Effector memory CD8-positive, alpha-beta T cell (primary cell): ENCODE measurements at places on chromosomes 16 and 17.

GRCh38 chr16:67667453-67667816, 821 bp downstream of the C16orf86 start:
- DNase-seq: no peak

DNA sequence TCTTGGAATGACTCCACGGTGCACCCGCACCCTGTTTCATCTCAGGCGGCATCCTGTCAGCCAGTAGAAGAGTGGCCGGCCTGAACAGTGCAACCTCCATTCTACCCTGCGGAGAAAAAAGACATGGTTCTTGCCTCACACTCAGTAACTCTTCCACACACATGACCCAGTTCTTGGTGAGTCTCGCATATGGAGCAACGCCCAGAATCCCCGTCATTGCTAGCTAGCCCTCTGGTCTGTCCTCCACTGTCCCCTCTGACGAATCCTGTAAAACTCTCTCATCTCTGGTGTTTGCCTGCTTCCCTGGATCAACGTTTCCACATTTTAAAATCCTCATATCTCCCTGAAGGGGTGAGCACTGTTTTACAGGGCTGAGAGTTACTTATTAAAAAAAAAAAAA, 4.2 kb upstream of the RDM1 start:
- DNase-seq: no peak

- no peak for DNase-seq
Measured at GRCh38 chr17:72240333-72240732, 119.5 kb downstream of the SOX9 start.

- no peak for DNase-seq
Measured at GRCh38 chr16:63841271-63841670, 1280.6 kb downstream of the CDH11 start.

DNA sequence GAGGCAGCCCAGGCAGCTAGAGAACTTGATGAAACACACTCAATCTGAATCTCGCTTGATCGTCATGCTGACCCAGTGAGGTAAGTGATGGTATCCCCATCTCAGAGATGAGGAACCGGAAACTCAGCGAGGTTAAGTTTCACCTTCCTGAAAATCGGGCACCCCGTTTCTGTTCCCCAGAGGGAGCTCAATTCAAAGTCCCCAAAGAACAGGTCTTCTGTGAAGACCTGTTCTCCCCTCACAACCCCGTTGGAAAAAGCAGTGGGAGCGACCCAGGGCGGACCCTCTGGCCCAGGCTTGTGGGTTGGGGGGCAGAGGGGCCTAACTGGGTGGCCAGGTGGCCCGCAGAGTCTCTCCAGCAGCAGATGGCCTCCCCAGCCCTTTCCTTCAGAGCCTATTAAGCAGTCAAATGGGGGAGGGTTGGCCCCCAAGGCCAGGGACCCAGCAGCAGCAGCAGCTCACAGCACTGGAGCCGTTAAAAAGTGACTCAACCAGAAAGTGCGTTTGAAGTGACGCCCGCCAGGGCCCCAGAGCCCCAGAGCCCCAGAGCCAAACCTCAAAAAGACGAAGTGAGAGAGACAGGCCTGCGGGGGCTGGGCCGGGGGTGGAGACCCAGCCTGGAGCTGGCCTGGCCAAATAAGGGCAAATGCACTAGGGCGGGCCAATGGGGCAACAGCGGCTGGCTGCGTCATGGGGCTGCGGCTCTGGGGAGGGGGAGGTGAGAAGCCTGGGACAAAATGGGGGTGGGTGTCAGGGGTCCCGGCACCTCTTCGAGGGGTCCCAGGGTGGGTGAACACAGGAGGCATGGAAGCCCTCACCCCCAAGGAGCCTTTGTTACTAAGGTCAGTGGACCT, 9.2 kb upstream of the TSPOAP1 start:
- peak; percentile 87 for DNase-seq

DNA sequence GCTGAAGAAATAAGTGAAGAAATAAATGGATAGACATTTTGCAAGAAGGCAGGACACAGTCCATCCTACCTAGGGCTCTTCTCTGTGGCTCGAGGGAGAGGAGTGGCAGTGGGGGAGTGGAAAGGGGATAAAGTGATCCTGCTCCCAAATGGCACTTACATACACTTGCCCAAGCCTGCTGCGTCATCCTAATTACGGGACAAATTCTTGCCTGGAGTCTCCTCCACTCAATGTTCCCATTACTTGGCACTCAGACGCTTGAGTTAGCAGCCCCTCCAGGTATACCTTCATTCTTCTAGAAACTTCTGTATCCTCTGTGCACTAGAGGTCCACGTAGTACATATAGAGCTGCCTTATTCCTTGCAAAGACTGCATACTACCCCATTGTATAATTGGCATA, 15.7 kb upstream of the MAP3K14 start:
- no peak for DNase-seq

DNA sequence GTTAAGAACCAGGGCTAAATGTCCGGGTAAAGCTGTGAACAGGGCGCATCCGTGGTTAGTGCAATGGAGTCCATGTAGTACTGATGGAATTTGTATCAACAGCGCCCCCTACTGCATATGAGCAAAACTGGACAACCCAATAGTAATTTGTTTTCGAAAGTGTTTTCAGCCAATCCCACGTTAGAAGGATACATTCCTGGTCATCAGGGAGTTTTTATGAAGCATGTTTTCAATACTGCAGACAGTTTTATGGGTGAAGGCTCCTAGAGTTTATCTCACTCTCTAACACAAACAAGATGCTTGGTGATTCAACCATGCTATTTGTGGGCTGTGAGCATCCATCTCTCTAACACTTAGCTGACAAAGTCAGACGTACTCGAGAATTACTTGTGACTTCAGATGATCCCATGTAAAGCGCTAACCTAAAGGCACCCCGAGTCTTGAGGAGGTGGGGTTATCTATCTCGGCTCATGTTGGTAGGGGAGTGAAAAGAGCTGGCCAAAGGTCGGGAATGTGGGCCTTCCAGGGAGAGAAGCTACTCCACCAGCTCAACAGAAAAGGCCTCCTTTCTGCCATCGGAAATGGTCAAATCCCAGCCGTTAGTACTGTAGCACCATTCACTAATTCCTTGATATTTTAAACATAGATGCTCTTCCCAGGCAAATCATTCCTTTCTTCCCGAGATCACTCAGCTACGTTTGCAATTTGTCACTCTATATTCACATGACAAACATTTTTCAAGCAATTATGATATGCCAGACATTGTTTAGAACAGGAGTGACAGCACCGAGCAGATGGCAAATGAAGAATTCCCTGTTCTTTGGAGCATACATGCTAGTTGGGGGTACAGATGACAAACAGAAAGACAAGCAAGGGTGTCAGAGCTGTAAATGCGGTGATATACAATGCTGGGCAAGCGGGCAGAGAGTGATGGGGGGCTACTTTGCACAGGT, 46.9 kb upstream of the HNF1B start:
- DNase-seq: peak; percentile 36

DNA sequence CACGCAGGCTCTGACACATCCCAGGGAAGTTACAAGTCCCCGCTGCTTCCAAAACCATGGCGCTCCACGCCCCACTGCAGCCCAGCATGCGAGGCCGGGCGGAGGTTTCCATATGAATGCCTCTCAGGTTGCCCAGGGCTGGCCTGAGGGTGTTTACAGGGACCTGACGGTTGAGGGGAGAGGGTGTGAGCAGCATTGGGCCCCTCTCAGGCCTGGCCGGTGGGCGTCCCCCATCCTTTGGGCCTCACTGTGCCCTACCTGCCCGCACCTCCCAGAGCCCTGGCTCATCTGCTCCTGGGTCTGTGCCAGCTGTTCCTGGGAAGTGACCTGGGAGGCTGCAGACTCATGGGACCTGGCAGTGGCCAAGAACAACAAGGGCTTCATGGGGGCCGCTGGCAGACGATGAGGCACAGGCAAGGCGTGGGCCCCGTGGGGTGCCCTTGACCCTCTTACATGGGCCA, 173.5 kb downstream of the C16orf95 start:
- DNase-seq: no peak

GRCh38 chr16:58584831-58585505, 44.7 kb downstream of the CNOT1 start:
- no peak for DNase-seq

DNA sequence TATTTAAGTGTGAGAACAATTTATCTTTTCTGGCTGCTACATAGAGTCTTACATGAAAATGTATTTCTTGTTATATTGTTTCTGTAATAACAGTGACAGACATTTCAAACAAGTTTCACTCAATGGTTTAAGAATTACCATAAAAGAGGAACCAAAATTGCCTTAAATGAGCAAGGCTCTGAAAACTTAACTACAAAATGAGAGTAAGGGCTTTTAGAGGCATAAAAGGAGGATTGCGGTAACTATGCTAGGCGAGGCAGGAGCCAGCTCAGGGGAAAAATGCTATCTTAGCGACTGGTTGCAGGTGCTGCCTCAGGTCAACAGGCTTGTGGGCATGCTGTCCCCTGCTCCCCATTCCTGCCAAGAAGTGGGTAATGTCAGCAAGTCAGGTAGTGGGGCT, 81.7 kb upstream of the MSI2 start:
- DNase-seq: no peak

DNA sequence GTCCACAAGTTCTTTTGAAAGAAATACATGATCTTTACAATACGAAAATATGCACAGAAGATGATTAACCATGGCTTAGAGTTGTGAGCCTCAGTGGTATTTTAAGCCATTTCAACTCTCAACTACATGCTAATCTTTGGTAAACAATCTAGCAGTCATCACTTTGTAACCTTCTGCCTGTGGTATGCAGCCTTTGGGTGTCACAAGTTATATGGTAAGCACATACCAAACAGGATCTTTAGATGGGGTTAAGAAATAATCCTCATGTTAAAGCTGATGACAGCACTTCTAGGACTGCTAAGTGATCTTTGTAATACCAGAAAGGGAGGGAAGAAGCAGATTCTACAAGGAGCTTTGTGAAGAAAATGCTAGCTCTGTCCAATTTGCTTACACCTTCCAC, 74.3 kb downstream of the CA4 start:
- no peak for DNase-seq

DNA sequence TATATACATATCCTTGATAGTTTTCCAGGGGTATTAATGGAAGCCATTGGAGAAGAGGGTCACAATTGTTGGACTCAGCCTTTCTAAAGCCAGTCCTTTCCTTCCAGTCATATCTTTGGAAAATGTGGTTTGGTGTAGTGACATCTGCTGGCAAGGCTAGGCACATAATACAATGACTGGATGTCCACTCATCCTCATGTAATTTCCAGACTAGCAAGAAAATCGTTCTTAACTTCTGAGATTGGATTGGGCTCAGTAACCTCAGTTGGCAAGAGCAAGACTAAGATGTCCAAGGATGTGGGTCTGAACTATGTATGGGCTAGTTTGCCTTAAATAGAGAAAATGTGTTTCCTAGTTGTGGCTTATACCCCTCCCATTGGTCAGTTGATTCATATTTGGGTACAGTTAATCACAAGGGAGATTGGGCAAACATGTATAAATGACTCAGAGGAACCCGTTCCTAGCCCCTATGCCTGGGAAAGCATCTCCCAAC, 8.7 kb upstream of the KAT7 start:
- DNase-seq: no peak

DNA sequence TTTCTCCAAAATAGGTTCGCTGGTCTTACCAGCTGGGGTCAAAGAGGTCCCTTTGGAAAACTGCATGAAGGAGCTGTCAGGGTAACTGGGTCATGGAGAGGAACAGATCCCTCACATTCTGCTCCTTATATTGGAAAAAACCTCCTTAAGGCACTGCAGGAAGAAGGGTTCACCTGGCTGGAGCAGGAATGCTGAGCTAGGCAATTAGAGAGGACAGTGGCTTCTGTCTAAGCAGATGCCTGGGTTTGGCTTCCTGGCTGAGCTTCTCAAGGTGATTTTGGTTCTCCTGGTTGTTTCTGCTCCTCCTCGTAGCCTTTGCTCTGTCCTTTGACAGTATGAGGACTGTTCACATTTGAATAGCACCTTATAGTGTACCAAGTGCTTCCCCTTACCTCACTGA, 19.6 kb downstream of the ITGB3 start:
- no peak for DNase-seq

DNA sequence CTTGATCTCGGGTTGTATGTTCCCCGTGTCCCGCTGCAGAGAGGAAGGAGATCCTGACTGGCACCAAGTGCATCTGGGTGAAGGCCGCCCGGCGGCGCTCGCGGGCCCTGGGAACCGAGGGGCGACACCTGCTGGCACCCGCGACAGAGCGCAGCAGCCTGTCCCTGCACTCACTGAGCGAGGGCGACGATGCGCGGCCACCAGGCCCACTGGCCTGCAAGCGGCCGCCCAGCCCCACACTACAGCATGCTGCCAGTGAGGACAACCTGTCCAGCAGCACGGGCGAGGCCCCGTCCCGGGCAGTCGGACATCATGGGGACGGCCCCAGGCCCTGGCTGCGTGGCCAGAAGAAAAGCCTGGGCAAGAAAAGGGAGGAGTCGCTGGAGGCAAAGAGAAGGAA, 7.5 kb downstream of the BTBD17 start:
- peak; percentile 52 for DNase-seq

DNA sequence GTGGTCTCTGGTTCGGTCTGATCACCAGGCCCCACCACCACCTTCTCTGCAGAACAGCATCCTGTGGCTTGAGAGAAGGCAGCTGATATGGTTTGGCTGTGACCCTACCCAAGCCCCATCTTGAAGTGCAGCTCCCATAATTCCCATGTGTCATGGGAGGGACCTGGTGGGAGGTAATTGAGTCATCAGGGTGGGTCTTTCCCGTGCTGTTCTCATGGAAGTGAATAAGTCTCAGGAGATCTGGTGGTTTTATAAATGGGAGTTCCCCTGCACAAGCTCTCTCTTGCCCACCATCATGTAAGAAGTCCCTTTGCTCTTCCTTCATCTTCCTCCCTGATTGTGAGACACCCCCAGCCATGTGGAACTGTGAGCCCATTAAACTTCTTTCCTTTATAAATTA, 352.3 kb upstream of the CDH5 start:
- DNase-seq: no peak

DNA sequence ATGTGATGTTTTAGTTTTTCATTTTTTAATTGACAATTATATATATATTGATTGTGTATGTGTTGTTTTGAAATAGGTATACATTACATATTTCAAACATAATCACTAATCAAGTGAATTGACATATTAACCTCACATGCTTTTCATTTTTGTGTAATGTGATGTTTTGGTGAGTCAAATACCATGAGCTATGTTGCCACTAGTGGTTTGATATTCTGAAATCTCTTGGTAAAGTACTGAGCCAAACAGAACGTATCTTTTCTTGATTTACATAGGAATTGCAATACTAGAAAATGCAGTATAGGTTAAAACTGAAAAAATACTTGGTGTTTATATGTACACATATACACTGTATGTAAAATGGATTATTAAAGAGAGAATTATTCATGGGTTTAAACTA, 65.2 kb upstream of the SIAH1 start:
- no peak for DNase-seq

DNA sequence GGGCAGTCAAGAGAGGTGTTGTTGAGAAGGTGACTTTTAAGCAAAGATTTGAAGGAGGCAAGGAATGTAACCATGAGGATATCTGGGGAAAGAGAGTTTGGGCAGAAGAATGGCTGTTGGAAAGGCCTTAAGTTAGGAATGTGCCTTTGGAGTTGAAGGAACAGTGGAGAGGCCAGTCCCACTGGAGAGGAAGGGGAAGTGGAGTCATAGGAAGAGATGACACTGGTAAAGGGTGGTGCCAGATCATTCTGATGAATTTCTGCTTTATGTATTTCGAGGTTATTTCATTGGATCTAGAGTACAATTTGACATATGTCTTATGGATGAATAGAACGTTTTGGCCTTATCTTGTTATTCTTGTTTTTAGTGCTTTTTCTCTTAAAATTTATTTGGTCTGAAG, 93.5 kb downstream of the WWP2 start:
- DNase-seq: no peak

GRCh38 chr17:27579897-27580321, 51.1 kb upstream of the LGALS9 start:
- no peak for DNase-seq

GRCh38 chr17:42508426-42509165, 27.4 kb upstream of the NAGLU start:
- no peak for DNase-seq
